Effector memory CD4-positive, alpha-beta T cell (primary cell): ENCODE measurements at places on chromosomes 7 and 10.
A peak's percentile ranks its signal among the peaks of the same experiment; 100 is the strongest.

- DNase-seq: no peak
- H3K36me3 ChIP-seq: no peaks in the 10 kb centered on the region
- no peaks in the 10 kb centered on the region for H3K27me3 ChIP-seq
- H3K4me1 ChIP-seq: no peaks in the 10 kb centered on the region
Observed at GRCh38 chr7:132055336-132056120, 499.1 kb upstream of the PODXL start.

DNA sequence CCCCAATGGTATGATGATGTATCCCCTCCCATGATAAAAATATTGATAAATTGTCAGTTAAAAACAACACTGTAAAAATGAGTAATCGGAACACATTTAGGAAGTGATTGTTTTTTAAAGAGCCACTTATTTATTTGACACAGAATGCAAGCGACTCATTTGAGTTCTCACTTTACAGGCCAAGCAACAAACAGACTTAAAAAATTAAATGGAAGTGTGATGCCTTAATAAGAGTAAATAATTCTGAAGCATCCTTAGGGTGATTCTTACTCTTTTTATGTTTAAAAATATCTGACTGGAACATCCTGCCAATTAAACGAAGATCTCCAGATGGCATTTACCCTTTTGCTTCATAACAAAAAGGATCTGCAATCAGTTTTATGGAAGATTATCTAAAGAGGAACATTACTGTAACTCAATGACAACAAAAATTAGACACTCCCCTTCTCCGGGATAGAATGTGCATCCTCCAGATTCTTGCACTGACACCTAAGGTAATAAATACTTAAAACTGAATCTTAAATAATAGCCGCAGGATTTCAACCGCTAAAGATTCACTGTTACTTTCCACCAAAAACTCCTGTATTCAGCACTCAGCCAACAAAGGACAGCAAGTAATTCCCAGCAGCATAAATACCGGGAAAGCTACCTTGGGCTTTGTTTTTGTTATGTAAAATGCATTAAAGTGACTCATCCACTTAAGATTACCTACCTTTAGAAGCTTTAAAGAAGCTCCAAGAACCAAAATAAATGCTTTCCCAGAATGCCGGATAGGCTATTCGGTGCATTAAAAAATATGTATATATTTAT, 1.7 kb downstream of the CACNA2D1 start:
- H3K4me1 ChIP-seq: no peaks in the 10 kb centered on the region
- no peak overlapping the region for H3K27ac ChIP-seq
- no peaks in the 10 kb centered on the region for H3K36me3 ChIP-seq
- no peaks in the 10 kb centered on the region for H3K27me3 ChIP-seq
- no peak for DNase-seq
- no peak overlapping the region for H3K4me3 ChIP-seq

DNA sequence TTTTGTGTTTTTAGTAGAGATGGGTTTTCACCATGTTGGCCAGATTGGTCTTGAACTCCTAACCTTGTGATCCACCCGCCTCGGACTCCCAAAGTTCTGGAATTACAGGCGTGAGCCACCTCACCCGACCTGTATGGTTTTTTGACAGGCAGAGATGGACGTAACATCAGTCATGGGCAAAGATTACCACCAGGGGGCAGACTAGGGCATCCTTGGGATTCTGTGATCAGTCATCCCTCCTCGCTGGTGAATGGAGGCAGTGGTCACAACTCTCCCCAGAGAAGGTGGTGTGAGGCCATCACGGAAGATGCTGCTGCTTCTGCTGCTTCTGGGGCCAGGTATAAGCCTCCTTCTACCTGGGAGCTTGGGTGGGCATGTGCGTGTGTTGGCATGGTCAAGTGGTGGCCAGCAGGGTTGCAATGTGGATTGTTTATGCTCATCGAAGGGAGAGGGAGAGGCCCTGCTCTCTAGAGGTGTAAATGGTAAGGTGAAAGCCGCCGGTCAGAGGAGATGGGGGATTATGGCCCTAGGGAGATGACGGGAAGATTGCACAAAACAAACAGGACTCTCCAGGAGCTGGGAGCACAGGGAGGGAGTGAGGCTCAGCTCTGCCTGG, 122.7 kb upstream of the PRSS1 start:
- H3K4me3 ChIP-seq: peak overlapping the region; percentile 7
- H3K4me1 ChIP-seq: no peaks in the 10 kb centered on the region
- H3K27ac ChIP-seq: peak overlapping the region; percentile 47
- H3K27me3 ChIP-seq: no peaks in the 10 kb centered on the region

DNA sequence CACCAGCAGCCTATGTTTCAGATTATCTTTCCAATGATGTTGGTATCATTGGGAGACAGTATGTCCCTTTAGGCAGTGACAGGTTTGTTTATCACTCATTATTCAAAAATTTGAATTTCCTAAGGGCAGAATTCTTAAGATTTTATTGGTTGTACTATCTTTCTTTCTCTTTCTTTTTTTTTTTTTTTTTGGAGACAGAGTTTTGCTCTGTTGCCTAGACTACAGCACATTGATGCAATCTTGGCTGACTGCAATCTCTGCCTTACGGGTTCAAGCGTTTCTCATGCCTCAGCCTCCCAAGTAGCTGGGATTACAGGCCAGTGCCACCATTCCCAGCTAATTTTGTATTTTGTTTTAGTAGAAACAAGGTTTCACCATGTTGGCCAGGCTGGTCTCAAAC, 111.2 kb downstream of the PON1 start:
- no peaks in the 10 kb centered on the region for H3K27me3 ChIP-seq
- no peaks in the 10 kb centered on the region for H3K4me1 ChIP-seq
- DNase-seq: no peak
- no peaks in the 10 kb centered on the region for H3K36me3 ChIP-seq

- no peak overlapping the region for H3K27ac ChIP-seq
- no peaks in the 10 kb centered on the region for H3K27me3 ChIP-seq
- no peak overlapping the region for H3K4me3 ChIP-seq
- DNase-seq: no peak
- H3K36me3 ChIP-seq: no peaks in the 10 kb centered on the region
- no peaks in the 10 kb centered on the region for H3K4me1 ChIP-seq
Observed at GRCh38 chr7:91462316-91462715, 198.1 kb downstream of the FZD1 start.

- no peak overlapping the region for H3K4me3 ChIP-seq
- no peak overlapping the region for H3K27ac ChIP-seq
- no peak for DNase-seq
- H3K4me1 ChIP-seq: no peaks in the 10 kb centered on the region
- H3K27me3 ChIP-seq: no peaks in the 10 kb centered on the region
Observed at GRCh38 chr10:19209319-19209718, 160.7 kb downstream of the MALRD1 start.

GRCh38 chr7:81811956-81812865, 42.4 kb upstream of the HGF start:
- no peak overlapping the region for H3K4me3 ChIP-seq
- no peak for DNase-seq
- H3K27me3 ChIP-seq: no peaks in the 10 kb centered on the region
- no peaks in the 10 kb centered on the region for H3K36me3 ChIP-seq

DNA sequence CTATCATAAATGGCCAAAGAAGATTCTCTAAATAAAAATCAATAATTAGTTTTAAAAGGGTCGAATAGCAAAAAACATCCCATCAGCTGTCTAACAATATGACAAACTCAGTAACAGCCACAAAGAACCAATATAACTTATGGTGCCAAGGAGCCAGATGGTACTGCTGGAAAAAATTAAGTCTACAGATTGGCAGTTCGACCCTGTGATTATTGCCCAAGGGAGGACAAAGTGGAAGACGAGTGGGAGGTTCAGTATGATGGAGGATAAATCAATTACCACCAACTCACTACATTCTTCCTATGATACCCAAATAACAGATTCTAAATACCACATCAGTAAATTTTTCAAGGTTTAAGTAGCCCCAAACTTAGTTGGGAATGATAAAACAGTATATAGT, 49.0 kb downstream of the SKAP2 start:
- H3K27me3 ChIP-seq: no peaks in the 10 kb centered on the region
- no peaks in the 10 kb centered on the region for H3K4me1 ChIP-seq
- no peaks in the 10 kb centered on the region for H3K36me3 ChIP-seq
- no peak overlapping the region for H3K27ac ChIP-seq
- no peak overlapping the region for H3K4me3 ChIP-seq

GRCh38 chr10:131168238-131168875, 143.2 kb downstream of the TCERG1L start:
- no peaks in the 10 kb centered on the region for H3K27me3 ChIP-seq
- no peak overlapping the region for H3K4me3 ChIP-seq
- H3K4me1 ChIP-seq: no peaks in the 10 kb centered on the region
- no peak overlapping the region for H3K27ac ChIP-seq

- no peaks in the 10 kb centered on the region for H3K27me3 ChIP-seq
- no peaks in the 10 kb centered on the region for H3K4me1 ChIP-seq
- no peak for DNase-seq
- H3K36me3 ChIP-seq: no peaks in the 10 kb centered on the region
- H3K4me3 ChIP-seq: no peak overlapping the region
Observed at GRCh38 chr10:116029826-116030225, 243.2 kb downstream of the GFRA1 start.
